Central memory CD4-positive, alpha-beta T cell (primary cell): ENCODE measurements at places on chromosomes 11 and 22.

DNA sequence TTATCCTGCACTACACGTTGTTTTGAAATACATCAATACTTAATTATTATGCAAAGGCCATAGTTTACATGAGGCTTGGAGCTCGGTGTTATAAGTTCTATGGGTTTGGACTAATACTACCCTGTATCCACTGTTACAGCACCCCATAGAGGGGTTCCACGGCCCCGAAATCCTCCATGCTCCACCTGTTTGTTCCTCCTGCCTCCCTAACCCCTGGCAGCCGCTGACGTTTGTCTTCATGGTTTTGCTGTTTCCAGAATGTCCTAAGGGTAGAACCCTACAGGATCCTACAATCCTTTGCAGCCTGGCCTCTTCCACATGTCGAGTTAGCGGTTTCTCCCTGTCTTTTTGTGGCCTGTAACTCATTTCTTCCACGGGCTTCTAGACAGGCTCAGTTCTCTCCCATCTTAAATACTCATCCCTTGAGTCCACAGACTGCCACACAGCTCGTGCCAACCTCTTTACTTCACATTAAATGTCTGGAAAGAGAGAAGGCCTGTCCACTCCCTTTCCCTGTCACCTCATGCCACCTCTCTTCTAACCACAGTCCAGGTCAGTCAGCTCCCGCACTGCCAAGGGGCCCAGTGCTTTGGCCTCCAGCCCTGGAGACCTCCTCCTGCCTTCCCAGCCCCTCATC lies 42.4 kb upstream of the TH start:
- DNase-seq, result no peak

- peak; percentile 49 for DNase-seq
Measured at GRCh38 chr11:67267188-67268080, 1.2 kb downstream of the GRK2 start.

GRCh38 chr11:65774525-65775306 lies 6.1 kb downstream of the AP5B1 start:
- no peak for DNase-seq

DNA sequence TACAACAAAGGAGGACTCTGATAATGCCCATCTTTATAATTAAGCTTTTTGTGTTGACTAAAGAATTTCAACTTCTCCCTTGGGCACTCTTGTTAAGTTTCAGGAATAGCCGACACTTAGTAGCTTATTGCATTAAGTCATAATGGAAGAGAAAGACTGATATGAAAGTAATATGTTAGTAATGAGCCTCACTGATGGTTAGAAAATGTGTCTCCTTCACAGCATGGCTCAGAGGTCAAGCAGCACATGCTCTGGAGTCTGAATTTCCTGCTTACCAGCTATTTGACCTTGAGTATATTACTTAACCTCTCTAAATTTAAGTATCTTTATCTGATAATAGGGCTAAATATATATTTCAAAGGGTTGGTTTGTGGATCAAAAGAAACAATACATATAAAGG lies 39.0 kb downstream of the PDGFD start:
- no peak for DNase-seq

DNA sequence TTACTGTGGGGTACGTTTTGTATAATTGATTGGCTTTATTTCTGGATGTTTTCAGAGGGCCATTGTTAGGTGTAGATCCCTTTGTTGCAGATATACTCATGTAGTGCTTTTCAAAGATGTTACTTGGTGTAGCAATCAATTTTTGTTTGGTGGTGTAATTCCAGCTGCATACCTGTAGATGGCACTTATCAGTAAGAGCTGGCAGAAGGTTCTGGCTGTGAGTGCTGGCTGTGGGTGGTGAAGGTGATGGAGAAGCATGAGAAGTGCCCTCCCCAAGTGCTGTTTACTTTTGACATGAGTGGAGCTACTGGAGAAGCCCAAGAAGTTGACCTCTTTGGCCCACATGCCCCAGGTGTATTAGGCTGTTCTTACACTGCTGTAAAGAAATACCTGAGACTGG lies 1074.9 kb downstream of the FAM181B start:
- DNase-seq, result no peak

- no peak for DNase-seq
Measured at GRCh38 chr11:27215471-27216269, 147.3 kb downstream of the CCDC34 start.

- no peak for DNase-seq
Measured at GRCh38 chr11:73671701-73672100, 25.3 kb downstream of the PLEKHB1 start.

GRCh38 chr11:93623179-93623578 lies 38.3 kb upstream of the CEP295 start:
- no peak for DNase-seq

DNA sequence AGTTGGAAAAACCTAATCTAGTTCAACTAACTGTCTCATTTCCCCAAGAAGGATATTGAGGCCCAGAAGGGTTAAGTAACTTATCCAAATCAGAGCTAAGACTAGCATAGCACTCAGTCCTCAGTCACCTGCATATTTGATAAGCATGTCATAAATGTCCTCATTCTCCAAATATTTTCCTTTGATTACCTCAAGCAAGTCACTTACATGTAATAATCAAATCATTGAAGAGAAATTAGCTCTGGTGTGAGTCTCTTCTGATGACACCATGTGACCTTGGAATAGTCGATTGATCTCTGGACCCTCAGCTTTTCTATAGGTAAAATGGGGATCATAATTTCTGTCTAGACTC lies 48.8 kb upstream of the PICALM start:
- DNase-seq, result no peak

- no peak for DNase-seq
Measured at GRCh38 chr11:63547061-63547460, 10.5 kb downstream of the PLAAT4 start.

- DNase-seq, result no peak
Measured at GRCh38 chr22:22693531-22693884, 49.1 kb downstream of the GGTLC2 start.

GRCh38 chr11:64233913-64234586 lies at the start of gene VEGFB:
VEGFB (plus strand) TSS chr11:64234584; CDS start chr11:64234834, 250 bp downstream.
- peak; percentile 67 for DNase-seq

DNA sequence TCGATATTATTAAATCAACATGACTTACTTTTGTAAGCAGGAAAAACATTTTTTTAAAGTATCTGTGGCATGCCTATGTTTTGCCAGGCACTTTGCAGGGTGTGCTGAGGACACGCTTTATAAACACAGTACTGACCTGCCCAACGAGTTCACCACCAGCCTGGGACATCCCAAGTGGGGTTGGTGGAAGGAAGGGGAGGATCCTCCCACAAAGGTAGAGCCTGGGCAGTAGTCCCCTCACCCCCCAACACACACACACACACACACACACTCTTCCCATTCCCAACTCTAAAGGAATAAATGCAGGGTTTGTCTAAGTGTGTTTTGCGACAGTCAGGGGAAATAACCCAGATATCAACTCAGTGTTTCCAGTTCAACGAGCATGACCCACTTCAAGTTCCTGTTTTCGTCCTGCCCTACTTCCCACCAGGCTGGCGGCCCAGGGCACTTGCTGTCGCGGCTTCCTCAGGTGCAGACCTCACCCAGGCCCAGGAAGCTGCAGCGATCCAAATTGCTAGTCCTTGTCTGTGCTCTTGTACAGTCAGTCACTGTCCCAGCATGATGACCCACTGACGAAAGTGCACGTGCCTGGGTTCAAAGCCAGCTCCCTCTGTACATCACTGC lies 3.1 kb downstream of the CERK start:
- DNase-seq, result peak; percentile 86

GRCh38 chr22:40498420-40499208 lies 128.2 kb downstream of the SGSM3 start:
- no peak for DNase-seq

DNA sequence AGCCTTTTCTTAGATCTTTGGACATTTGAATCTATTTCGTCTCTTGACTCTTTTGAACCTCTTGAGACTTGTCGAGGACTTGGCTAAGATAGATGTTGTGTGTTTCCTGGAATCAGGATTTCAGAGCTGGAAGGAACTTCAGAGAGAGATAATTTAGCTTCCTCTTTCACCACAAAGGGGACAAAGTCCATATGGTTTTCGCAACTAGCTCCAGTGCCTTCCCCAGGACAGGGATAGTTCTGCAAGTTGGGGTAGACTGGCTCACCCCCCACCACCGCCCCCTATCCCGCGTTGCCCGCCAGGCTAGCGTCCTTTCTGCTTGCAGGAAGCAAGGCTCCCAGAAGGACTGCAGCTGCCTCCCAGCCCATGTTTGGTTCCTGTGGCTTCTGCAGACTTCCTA lies 75.7 kb upstream of the MYO18B start:
- no peak for DNase-seq

DNA sequence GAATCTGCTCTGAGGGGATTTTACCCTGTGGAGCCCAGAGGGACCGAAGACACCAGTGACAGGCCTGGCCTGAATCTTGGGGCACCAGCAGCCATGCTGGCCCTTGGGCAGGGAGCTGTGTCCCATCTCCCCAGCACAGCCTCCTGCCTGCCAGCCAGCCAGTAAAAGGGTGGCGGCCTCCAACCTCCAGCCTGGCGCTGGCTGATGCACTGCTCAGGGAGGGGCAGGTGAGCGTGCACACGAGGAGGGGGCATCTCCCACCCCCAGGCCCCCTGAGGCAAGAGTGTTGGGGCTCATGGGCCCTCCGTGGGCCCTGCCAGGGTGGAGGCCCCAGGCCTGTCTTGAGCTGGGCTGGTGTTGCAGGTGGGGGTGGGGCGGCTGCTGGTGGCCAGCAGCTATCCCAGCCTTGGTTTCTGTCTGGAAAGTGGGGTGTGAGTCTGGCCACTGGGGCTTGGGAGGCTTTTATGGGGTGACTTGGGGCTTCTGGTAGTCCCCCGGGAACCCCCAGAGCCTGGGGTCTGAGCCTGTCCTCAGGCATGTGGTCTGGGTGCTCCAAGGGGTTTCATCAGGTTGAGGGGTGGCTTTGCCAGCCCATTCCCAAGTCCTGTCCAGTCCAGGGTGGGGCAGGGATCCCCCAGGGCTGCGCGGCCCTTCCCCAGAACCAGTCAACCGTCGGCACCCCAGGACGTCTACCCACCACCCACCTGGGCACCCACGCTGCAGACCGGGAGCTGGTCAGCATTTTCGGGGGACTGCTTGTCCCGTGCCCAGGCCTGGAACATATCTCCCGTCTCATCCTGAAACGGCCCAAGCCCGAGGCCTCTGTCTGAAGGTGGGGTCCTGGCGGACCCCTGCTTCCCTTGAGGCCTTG lies 17.8 kb downstream of the TSPAN4 start:
- DNase-seq, result no peak

- no peak for DNase-seq
Measured at GRCh38 chr22:19509923-19510322, 14.3 kb downstream of the CLDN5 start.

DNA sequence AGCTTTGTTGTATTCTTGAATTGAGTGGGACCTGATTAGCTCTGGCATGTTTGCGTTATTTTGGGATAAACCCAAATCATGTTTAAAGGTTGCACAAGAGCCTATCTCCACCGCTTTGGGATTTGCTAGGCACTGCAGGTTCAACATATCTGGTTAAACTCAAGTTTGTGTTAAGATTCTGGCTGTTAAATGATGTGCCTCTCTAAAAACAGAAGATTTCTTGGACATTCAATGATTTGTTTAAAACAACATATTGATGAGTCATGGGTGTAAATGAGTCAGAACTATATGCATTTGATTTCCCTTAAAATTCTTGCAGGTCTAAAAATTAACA lies 67.4 kb downstream of the AMOTL1 start:
- DNase-seq, result no peak

DNA sequence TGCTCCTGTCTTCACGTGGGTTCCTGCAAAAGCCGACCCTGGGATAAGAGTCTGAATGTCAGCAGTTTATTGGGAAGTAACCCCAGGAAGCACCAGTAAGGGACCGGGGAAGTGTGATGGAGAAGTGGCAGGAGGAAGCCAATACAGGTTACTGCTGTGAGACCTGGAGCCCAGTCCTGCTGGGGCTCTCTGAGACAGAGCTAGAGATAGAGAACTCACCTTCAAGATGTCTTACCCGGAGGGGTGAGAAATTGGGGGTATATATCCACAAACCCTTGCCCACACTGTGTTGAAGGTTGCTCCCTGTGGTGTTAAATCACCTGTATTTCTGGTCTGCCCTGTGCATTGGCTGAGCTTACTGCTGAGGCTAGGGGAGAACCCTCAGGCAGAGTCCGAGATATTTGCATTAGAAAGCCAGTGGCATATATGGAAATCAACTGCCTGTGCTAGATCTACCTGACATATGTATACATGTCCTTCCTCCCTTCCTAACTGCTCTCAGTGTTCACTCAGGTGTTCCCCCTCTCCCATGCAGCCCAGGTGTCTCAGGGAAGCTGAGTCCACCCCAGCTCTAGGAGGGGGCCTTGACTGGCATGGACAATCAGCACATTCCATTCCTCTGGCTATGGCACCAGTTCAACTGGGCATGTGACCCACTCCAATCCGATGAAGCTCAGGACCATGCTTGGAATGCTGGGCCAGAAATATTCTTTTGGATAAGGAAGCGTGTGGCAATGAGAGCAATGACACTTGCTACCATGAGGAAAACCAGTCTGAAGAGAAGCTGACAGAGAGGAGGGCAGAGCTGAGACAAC lies 6.8 kb upstream of the MICAL2 start:
- no peak for DNase-seq

GRCh38 chr11:131288521-131289091 lies 81.8 kb upstream of the NTM start:
- no peak for DNase-seq

DNA sequence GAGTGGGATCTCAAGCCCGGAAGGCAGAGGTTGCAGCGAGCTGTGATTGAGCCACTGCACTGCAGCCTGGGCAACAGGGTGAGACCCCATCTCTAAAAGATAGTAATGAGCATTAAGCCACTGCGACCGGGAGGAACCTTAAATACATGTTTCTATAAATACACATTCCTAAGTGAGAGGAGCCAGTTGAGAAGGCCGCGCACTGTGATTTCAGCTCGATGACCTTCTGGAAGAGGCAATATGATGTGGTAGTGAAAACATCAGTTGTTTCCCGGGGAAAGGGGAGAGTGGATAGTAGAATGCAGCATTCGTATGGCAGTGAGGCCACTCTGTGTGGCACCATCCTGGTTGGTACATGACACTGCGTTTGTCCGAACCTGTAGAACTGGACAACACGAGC lies 18.0 kb downstream of the PTDSS2 start:
- no peak for DNase-seq

DNA sequence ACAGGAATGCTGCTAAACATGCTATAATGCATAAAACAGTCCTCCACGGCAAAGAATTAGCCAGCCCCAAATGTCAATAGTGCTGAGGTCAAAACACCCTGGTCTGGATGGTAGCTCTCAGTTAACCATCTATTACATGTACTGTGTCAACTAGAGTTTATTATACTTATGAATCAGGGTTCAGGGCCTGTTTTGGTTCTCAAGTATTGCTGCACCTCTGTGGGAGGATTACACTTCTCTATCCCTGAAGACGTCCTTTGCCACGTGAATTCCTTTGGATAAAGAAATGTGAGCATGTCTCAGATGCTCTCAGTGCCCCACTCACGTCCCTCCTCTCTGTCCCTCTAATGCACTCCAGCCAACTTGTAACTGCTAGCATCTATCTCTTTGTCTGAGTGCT lies 53.4 kb downstream of the SLC1A2 start:
- DNase-seq, result no peak

GRCh38 chr22:49862496-49862776 lies 8.8 kb downstream of the ZBED4 start:
- DNase-seq, result no peak

- DNase-seq, result no peak
Measured at GRCh38 chr11:92852946-92853345, 116.5 kb upstream of the MTNR1B start.

- DNase-seq, result no peak
Measured at GRCh38 chr11:72243173-72244059, 560 bp downstream of the PHOX2A start.

GRCh38 chr11:72840780-72841179 lies 26.6 kb downstream of the ATG16L2 start:
- no peak for DNase-seq
